Activated naive CD4-positive, alpha-beta T cell treated with anti-CD3 and anti-CD28 coated beads for 36 hours (primary cell): ENCODE measurements at places on chromosomes 4 and X.

DNA sequence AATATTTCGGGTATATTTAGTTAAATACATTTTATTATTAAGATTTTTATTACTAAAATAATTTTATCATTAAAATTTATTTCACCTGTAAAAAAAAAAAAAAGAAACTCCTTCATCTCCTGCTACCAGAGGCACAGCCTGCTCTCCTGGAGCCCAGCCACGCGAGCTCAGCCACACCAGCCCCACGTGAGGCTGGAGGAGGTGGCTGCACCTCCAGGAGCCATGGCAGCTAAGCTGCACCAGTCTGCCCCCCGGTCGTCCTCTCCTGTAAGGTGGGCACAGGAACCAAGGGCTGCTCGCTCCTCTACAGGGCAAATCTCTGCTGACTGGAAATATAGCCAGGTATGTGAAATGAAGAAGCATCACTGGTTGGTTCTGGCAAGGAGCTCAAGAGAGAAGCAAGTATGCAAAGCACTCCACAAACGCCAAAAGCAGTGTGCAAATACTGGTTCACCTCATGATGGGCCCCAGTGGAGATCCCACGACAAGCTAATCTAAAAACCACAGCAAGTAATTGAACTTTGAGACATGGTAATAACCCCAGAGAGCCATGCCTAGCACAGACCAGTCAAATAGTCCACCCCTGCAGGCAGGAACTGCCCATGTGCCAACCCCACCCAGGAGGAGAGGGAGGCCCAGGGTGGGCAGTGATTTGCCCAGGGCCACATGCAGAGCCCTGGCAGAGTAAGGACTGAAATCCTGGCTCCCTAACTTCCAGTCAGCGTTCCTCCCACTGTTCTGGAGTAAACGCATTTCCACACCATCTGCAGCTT lies 90.1 kb downstream of the WFS1 start:
- DNase-seq: no peak

- DNase-seq: no peak
Observed at GRCh38 chr4:111213531-111213930, 590.7 kb upstream of the PITX2 start.

DNA sequence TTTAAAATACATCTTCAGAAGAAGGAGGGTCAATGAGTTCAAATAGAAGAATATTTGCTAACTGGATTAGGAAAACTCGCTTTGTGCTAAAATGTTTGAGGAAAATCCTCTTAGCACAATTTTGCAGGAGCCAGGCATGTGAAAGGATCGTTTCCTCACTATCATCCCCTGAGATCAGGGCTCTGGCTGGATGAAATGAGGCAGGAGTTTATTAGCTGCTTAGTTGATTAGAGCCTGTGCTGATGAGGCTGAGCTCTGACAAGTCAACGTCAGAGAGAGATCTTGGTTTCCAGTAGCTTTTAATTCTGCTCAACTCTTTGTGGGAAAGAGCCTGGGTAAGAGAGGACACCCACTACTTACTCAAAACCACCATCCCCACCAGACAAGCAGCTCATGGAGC lies 8.0 kb upstream of the DRD5 start:
- DNase-seq: no peak

- DNase-seq: no peak
Observed at GRCh38 chrX:69466546-69466945, 37.6 kb upstream of the NALF2 start.

DNA sequence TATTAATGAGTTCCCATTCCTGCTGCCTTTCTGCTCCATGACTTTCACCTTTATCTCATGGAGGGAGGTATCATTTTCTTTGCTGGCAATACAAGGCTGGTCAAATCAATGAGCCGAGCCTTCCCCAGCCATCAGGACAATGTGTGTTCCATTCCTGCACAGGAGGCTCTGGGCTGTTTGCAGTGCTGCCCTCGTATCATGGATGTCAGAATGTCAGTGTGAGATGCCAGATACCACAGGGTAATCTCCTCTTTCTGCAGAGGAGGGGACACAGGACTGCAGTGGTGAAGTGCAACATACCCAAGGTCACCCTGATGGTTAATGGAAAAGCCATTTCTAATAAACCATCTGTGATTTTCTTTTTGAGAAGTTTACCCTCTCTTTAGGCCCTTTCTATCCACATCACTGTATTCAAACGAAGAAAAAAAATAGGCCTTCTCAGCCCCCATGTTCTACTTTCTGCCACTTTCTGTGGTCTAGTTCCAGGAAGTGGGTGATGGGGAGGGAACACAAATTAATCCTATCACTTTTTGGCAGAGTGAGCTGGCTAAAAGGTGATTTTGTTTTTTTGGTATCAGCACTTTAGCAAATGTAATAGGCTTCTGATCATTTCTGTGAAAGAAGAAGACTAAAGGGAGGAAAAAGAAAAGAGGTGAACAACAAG lies 490.2 kb upstream of the BOD1L1 start:
- DNase-seq: no peak

- no peak for DNase-seq
Observed at GRCh38 chr4:174813292-174813691, 15.8 kb downstream of the GLRA3 start.

DNA sequence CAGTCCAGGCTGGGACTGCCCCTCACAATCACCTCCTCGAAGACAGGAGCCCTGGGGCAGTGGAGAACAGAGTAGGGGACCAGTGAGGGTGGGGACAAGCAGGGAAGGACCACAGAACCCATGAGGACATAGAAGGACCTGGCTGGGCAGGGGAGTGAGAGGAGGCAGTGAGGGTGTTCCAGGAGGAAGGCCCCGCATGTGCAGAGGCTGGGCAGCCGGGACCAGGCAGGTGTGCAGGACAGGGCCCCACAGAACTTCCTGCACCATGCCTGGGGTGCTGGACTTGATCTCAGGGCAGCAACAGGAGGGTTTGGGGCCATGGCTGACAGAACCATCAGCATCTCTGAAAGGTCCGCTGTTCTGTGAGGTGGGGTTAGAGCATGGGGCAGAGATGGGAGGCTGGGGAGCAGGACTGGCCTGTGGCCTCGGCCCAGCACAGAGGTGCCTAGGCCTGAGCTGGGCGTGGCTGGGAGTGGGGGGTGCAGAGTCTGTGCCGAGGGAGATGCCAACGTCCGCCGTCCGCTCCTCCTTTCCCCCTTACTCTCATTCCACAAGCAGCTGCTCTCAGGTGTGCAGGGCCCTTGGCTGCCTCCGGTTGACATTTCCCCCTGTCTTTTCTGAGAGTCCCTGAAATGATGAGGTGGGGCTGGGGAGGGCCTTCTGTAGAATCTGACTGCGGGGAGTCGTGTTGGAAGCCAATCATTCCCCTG lies 40.8 kb downstream of the EVC start:
- DNase-seq: no peak

DNA sequence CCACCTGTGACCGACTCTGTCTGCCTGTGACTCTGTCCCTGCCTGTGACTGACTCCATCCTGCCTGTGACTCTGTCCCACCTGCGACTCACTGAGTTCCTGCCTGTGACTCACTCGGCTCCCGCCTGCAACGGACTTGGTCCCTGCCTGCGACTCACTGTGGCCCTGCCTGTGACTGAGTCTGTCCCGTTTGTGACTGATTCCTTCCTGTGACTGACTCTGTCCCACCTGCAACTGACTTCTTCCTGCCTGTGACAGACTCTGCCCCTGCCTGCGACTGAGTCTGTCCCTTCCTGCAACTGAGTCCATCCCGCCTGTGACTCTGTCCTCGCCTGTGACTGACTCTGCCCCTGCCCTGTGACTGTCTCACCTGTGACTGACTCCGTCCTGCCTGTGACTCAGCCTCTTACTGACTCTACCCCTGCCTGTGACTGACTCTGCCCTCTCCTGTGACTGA lies 9.6 kb upstream of the UVSSA start:
- DNase-seq: peak; percentile 84

DNA sequence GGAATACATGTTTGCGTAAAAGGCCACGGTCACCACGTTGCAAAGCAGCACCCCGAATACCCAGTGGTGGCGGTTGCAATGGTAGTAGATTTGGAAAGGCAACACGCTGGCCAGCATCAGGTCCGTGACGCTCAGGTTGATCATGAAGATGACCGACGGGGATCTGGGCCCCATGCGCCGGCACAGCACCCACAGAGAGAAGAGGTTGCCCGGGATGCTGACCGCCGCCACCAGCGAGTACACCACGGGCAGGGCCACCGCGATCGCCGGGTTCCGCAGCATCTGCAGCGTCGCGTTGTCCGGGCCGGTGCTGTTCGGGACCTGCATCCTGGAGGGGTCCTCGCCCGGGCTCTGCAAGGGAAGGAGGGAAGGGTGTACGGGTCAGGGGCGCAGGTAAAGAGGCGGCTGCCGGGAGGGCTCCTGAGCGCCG lies 13.5 kb upstream of the ASMTL start:
- DNase-seq: peak; percentile 2

DNA sequence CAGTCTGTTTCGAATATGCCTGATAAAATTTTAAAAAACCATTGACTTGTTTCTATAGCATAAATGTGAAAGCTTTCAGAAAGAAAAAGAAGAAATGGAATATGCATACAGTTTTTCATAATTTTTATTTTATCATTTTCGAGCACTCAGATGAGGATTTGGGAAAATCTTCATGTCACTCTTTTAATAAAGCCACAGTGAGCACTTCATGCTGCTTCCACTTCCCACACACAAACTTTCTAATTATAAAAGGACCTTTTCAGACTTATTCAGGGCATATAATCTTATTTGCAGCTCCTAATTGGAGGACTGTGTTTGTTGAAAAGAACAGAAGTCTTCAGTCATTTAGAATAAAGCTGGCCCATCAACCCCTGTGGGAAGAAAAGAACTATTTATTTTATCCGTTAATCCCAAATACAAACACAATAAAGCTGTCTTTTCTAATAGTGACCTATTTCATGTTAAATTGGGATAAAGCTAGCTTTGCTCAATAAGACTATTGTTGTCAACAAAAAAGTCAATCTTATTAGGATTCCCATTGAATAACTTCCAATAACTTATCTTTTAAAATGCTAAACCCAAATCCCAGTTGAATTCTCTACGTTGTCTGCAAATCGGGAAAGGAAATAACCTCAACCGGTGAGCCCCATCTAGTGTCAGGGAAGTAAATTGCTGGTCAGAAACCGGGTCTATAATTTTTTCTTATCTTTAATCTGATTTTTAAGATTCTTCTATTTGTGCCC lies 211.5 kb downstream of the PDGFRA start:
- DNase-seq: peak; percentile 30

- no peak for DNase-seq
Observed at GRCh38 chr4:121995790-121996537, 44.1 kb upstream of the TRPC3 start.

GRCh38 chrX:110188701-110189558 lies 129.0 kb downstream of the AMMECR1 start:
- DNase-seq: no peak

DNA sequence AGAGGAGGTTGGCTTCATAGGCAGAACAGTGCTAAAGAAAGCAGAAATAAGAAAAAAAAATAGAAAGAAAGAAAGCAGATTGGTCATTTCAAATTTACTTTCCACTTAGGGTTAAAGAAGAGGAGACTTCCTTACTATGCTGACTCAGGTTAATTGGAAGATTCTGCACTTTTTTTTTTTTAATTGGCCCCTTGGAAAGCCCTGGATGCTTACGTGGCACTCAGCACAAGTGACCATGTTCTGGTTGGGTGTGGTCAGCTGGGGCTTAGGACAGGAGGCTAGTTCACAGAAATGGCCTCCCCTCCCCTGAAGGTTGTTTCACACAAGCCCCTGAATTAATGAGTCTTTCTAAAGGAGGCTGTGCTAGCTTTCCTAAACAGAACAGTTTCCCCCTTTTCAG lies 14.5 kb downstream of the MAGEA9B start:
- no peak for DNase-seq

GRCh38 chrX:40263014-40263560 lies 165.3 kb upstream of the BCOR start:
- no peak for DNase-seq

DNA sequence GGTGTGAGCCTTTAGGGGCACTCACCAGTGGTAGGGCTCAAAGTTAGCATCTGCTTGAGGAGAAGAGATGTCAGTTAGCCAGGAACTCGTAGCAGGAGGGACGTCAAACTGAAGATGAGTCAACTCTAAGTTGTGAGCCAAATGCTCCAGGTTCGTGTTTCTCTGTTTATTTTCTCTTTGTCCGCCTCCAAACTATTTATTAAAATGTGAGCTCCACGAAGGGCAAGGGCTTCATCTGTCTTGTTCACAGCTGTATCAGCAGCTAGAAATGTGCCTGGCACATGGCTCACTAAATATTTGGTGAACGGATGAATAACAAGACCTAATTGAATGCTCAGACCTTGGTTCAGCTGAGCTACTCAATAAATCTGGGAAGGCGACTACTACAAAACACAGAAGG lies 248.9 kb downstream of the BCOR start:
- DNase-seq: no peak

DNA sequence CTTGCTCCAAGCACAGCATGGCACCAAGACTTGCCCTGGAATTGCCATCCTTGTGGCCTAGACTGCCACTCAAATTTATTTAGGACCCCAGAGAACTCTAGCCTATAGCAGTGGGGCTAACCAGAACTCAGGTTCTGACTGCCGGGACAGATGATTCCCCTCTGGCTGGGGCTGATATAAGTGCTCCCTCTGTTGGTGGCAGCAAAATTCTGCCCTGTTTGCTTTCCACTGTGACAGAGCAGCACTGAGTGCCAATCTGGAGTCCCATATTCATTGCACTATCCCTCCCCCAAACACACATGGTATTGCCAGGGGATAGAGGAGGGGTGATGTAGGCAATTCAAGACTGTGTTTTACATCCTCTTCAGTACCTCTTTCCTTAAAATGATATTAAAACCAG lies 1081.9 kb downstream of the FAT4 start:
- no peak for DNase-seq

- no peak for DNase-seq
Observed at GRCh38 chr4:170818786-170819185, 729.0 kb upstream of the AADAT start.

GRCh38 chrX:116462822-116463221 lies at the start of gene CT83:
TSS of gene CT83 (minus strand) at chrX:116462976. CDS start at chrX:116462856, 120 bp downstream.
- no peak for DNase-seq

DNA sequence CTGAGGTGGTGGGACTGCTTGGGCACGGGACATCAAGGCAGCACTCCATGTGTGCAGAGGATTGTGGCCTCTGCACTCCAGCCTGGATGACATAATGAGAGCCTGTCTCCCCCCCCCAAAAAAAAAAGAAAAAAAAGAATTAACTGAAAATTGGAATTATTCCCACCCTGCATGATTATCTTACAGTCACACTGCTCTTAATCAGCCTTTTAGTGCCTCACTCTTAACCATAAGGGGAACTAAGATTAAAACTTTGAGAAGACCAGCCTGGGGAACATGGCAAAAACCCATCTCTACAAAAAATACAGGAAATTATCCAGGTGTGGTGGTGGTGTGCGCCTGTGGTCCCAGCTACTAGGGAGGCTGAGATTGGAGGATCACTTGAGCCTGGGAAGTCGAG lies 94.6 kb downstream of the UBE2K start:
- DNase-seq: no peak

- no peak for DNase-seq
Observed at GRCh38 chrX:46279925-46280313, 265.3 kb downstream of the ZNF674 start.

DNA sequence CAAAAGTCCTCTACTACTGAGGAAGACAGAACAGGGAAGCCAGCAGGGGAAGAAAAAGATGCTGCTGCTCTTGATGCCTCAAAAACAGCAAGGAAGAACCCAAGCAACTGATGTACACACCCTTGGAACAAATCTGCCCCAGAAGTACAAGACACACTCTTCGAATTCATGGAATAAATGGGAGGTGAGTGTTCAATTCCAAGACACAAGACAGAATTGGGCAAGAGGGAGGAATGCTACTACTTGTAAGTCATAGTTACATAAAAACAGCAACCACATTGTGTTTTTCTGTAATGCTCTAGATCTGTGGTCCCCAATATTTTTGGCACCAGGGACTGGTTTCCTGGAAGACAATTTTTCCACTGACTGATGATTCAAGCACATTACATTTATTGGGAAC lies 58.0 kb upstream of the H2AZ1 start:
- no peak for DNase-seq
